ENCODE measurements at places on chromosomes 7 and 10.

DNA sequence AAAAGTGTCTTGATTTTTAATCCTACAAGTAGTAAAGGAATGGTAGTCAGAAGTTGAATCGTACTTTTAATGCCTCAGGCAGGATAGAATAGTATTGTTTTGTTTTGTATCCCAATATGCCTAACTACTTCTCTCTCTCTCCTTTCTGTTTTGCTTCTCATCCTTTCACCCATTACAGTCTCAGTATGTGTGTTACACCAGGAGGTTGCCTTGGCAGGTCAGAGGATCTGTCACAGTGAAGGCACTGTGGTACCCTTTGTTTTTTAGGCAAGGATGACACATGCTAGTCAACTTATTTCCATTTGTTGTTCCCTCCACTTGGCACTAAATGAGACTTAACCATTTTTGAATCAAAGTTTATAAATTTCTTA is 94.4 kb downstream of the MAPK8 start:
- no peak for DNase-seq

DNA sequence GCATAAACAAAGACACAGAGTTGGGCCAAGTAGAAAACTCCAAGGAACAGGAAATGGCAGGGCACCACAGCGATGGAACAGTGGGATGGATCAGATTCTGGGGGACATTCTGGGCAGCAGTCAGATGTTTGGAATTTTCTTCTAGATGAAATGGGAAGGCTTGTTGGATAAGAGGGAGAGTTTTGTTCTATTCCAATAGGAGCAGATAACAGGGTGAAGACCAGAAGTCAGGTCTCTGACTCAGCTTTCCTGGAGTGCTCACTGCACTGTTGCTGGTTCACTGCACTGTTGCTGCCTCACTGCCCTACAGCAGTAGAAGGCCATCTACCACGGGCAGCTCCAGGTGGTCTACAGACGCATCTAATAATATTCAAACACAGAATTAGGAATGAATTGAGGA is 135.6 kb downstream of the ATE1 start:
- DNase-seq = no peak

DNA sequence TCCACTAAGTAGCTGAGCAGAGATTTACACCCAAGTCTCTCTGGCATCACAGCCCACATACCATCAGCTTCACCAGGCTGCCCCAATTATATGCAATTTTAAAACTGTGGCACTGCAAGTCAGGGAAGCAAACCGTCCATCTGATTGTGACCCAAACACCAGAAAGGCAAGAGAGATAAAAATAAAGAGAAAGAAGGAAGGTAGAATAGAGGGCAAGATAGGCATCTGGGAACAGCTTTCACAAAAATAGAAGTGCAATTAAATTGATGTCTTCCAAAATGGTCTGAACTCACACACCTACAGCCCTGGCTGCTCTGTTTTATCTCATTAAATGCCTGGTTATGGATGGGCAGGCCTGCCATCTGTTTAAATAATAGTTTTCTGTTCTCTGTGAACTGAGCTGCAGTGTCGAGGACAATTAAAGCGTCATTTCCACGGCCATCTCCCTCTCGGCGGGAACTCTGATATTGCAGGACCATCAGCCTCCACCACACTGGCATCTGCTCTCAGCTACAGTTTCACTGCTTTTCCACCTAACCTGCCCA is 509.1 kb downstream of the INHBA start:
- no peak for DNase-seq

- no peak for DNase-seq
These were observed 192.1 kb downstream of the DNAJB6 start for GRCh38 chr7:157528785-157529341.

DNA sequence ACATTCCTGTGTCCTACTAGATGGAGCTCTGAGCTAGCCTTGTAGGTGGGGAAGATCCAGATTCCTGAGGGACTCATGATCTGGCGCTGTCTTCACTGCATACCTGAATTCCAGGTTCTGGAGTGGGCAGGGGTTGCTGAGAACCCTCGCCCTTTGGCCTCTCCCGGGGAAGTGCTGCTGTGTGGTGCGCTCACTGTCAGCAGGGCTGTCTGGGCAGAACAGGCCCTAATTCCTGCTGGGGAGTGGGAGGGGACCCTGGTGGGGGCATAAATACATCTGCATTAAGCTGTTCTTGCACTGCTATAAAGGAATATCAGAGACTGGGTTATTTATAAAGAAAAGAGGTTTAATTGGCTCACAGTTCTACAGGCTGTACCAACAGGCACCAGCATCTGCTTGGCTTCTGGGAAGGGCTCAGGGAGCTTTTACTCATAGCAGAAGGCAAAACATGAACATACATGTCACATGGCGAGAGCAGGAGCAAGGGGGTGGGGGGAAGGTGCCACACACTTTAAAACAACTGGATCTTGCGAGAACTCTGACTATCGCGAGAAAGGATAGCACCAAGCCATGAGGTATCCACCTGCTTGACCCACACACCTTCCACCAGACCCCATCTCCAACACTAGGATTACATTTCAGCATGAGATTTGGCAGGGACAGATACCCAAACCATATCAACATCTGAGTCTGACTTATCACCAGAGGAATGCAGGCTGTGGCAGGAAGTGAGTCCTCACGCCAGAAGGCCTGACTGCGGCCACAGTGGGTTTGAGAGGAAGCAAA is 115.0 kb downstream of the ADCY1 start:
- DNase-seq = peak; percentile 25

GRCh38 chr10:95214369-95214768 is 20.3 kb downstream of the ACSM6 start:
- no peak for DNase-seq

DNA sequence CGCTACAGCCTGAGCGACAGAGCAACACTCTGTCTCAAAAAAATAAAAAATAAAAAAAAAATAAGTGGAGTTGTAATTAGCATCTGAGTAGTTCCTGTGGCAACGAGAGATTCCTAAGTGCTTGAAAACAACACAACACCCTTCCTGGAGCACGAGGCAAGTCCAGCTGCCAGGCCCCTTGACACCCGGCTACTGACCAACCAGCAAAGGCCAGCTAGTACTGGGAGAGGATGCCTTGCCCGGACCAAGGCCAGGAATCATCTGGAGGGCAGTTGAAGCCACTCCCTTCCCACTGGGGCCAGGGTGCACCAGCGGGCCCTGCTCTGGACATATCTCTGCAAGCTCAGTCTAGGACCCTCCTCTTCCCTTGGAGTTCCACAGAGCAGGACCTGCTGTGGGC is 536 bp downstream of the C10orf105 start:
- DNase-seq = no peak

DNA sequence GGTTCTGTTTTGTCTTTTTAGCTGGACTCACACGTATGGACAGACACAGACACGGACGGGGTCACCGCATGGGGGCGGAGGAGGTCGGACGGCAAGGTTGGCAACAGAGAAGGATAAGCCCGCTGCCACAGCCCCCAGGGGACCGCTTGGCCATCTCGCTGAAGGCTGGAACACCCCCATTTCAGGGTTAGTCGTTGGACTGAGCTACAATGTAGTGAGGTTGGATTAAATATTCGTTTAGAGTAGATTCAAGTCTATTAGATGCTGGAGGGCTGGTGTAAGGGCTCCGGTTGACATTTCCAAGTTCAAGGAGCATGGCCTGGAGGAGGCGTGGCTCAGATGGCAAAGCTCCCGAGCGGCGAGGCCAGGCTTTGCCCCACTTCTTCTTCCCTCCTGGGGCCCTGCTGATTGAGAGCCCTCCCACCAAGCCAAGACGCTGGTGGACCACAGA is 35.2 kb downstream of the PPIF start:
- DNase-seq = no peak

DNA sequence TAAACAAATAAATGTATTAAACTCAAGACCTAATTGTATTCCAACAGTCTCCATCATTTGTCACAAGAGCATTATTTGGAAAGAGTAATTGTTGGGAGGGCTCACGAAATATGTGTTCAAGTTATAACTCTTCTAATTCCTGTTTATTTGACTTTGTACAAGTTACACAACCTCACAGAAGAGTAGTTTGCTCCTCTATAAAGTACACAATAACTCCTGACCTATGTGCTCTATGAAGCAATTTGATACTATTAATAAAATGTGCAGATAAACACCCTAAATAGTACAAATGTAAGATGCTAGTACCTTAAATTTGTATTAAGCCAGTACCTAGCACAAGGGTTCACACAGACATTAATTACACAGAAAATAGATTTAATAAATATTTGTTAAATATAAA is 285.8 kb downstream of the LRRTM3 start:
- no peak for DNase-seq

GRCh38 chr10:102120142-102120990 is at the start of gene LDB1:
TSS of gene LDB1 (minus strand) at chr10:102120368. CDS start at chr10:102120110, 258 bp downstream.
- no peak for DNase-seq

DNA sequence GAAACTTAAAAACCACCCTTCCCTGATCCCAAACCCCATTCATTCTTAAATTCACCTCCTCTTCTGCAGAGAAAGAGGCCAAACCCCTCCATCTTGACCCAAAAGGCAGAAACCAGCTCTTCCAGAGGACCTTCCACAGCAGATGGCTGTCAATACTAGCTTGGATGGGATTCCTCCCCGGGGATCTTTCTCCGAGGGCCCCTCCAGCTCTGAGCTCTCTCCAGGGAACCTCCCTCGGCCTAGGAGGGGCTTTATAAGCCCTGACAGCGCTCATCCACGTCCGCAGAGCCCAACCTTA is 5.4 kb downstream of the TNRC18 start:
- no peak for DNase-seq

GRCh38 chr7:108418946-108419345 is 37.3 kb downstream of the NRCAM start:
- no peak for DNase-seq

- DNase-seq = no peak
These were observed 15.6 kb downstream of the ADAM8 start for GRCh38 chr10:133260895-133261725.

DNA sequence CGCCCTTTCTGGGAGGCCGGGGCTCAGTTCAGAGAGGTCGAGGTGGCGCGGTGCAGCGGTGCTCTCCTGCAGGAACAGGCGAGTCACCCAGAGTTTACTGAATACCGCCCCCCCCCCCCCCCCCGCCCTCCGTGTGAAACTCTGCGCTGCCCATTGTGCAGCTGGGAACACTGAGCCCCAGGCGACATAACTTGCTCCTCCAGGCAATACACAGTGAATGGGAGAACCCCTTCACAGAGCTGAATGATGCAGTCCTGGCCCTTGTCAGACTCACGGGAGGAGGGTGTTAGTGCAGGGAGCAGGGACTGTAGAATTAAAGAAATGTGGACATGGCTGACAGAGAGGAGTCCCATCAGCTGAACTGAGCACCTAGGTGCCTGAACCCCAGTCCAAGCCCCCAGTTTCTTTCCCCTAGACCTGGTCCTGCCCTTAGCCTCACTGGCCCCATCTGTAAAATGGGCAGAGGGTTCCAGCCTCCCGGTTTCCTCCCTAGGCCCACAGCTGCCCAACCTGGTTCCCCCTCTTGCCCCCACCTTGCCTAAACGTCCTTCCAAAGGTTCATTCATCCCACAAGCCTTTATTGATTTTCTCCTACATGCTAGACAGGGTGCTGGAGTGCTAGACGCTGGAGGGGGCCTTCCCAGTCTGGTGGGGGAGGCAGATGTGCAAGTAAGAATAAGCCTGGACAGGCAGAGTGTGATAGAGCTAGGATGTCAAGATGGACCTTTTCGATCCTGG is 869 bp upstream of the LOXL4 start:
- no peak for DNase-seq

GRCh38 chr7:105188201-105188600 is 174.2 kb downstream of the KMT2E start:
- no peak for DNase-seq

DNA sequence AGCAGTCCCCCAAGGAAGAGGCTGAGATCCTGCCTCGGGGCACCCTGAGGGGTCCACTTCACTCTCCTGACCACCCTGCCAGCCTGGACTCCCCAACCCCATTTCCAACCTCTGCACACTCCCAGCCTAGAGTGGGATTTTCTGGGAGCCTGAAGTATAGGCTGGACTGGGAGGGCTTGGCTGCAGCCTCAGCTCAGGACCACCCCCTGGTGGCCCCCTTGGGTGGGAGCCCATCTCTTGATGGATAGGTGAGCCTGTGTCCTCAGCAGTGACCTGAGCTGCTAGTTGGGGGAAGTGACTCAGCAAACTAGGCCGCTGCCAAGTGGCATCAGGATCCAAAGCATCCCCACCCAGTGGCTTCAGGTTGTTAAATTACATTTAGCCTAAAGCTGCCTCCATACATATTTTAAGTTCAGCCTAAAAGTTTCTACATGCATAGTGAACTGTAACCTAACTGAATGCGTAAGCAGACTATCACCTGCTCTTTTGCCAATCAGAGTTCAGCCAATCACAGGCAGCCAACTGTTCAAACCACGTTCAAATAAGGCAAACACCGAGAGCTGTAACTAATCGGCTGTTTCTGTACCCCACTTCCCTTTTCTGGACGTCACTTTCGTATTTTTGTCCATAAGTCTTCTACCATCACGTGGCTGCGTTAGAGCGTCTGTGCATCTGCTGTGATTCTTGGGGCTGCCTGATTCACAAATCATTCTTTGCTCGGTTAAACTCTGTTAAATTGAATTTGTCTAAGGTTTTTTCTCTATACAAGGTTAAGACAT is 144.0 kb downstream of the PLPP4 start:
- no peak for DNase-seq

DNA sequence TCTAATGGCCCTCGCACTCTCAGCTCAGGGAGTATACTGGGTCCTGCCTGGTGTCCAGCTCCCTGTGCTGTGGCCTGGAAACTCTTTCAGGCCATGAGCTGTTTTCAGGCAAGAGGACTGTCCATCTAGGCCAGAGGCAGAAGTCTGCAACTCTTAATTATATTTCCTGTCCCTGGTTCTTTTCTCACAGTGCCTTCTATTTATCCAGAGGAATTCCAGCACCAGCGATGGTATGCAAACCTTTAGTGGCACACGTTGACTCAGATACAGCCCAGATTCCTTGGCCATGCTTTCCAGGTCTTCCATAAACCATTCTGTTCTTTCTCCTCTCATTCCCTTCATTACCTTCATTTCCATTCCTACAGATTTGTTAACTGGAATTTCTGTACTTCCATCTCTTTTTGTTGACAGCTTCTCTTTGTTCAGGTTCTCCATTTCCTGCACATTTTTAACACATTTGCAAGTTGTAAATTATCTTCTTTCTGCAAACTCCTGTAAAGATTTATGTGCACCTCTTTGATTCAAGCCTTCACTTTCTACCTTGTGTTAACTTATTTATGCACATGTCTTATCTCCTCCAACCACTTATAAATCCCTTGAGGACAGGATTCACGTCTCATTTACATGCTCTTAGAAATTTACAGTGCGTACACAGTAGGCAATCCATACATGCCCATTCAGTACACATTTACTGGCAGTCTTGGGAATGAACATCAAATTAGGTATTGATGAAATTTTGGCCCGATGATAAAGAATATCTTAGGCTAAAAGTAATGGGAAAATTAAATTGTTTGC is 172.1 kb downstream of the CELF2 start:
- DNase-seq = no peak

- no peak for DNase-seq
These were observed 209.4 kb upstream of the KLF14 start for GRCh38 chr7:130943336-130943901.

- no peak for DNase-seq
These were observed 803 bp upstream of the STK31 start for GRCh38 chr7:23709081-23709750.
